Eye (tissue), 1 donor: ENCODE measurements at places on chromosomes 12 and 14.
A peak's percentile ranks its signal among the peaks of the same experiment; 100 is the strongest.

DNA sequence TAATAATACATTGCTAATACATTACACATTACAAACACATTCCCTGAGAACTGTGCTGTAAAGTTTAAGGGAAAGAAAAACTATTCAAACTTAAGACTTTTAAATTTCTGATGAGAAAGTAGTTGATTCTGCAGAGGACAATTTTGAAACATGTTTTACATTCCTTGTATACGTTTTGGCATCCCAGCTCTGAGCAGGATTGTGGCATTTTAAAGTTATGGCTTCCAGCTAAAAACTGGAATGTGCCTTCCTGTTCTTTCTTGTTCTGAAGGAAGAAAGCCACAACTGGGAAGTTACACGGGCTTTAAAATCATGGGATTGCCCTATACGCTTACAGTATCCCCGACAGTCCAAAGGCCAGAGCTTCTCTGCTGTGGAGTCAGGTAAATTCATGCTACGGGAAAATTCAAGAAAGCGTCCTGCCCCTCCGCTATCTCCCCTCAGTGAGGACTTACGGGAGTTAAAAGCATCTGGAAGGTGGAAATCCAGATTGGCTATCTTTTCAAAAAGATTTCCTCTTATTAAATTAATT is 10.8 kb upstream of the KLHL42 start:
- no peak for DNase-seq

DNA sequence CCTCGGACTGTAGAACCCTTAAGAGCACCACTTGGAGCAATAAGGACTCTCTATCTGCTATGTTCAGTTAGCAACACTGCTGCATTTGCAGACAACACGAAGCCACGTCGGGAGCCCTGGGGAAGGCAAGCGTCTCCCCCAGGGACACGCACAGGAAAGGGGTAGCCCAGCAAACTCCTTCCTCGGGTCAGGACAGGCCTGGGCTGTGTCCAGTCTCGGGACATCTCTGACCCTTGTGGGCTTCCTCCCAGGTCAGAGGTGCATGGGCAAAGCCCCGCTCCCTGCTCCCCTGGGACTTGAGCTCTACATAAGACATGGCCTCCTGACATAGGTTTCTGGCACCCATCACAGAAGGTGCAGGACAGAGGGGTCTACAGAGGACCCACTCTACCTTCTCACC is 119.5 kb downstream of the PIWIL1 start:
- no peak for DNase-seq

GRCh38 chr12:52123487-52124186 is 44.1 kb downstream of the SMIM41 start:
- no peak for DNase-seq

- DNase-seq: no peak
Observed at GRCh38 chr14:61480704-61481285, 159.4 kb downstream of the PRKCH start.

- peak; percentile 82 for DNase-seq
Observed at GRCh38 chr12:12560587-12561370, 1.9 kb downstream of the DUSP16 start.

DNA sequence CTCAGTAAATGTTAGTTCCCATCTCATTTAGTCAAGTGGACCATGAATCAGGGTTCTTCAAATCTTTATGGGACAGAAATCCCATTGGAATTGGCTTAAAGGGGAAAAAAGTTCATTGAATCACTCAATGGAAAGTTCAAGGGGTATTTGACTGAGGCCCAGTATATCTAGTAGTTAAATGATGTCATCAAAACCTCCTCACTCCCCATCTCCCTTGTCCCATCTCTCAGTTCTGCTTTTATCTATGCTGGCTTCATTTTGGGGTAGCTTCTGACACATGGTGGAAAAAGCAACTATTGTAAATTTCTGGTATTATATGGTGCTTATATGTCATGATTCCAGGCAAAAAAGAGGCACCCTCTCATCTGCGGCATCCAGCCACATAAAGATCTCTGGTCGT is 51.9 kb downstream of the DAAM1 start:
- DNase-seq: no peak

DNA sequence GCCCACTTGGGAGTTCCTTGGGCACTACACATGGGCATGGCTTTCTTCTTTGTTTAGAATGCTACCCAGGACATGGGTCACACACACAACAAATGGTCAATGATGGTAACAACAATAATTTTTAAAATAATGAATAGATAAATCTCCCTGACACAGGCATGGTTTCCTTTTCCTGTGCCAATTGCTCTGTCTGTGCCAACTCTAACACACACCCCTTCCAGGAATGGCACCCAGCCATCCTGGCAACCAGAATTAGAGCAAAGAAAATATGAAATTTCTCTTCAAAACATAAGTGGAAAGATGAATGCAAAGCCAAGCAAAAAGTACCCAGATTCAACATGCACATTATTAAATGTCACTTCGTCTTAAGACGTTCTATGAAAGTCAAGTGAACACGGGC is 104.9 kb upstream of the SOX5 start:
- no peak for DNase-seq

DNA sequence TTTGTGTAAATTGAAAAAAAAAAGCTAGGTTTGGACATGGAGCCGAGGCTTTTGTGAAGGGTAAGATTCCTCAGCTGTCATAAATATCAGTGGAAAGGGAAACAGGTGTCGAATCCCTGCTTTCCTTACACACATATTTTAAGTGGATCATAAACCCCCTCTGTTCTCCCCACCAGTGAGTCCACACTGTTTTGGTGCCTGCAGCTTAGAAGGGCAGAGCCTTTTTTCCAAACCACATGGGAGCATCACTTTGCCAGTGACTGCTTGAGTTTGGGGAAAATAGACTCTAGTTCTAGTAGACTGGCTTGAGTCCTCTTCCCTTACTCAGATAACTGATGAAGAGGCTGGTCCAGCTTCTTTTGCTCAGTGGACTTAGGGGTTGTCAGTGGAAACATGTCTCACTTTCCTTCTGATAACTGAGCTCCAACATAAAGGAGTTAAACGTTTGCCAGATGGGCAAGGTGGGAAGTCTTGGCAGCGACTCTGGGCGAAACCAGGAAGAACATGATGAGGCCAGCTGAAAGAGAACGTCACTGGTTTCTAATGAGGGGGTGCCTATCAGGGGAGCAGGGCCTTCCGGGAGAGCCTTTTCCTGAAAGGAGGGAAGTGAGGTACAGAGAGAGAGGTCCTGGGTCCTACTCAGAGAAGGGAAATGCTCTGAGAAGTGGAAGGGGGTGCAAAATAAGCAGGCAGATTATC is 168.1 kb upstream of the PARP11 start:
- DNase-seq: no peak

DNA sequence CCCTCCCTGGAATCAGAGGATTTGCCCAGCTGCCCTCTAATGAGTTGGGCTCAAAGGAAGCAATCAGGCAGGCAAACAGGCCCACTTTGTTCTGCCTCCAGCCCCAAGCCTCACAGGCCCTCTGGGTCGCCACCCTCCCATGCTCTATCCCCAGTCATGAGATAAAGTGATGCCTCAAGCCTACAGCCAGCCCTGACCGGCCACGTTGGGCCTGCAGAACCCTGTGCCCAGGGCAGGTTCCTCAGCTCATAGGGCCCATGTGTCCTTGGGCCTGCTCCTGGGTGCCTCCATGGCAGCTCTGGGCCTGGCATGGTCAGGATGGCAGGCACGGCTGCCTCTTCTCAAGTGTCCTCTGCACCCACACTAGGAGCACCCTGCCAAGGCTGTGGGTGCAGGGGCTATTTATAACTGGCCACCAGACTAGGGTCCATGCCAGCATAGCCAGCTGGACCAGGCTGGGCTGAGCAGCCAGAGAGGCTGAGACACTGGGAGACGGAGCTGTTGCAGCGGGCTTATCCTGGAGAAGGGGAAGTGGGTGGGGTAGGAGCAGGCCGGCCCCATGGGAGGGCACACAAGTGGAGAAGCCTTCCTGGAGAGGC is 20.2 kb downstream of the HDAC7 start:
- no peak for DNase-seq

- DNase-seq: no peak
Observed at GRCh38 chr12:14935031-14935430, 3.3 kb downstream of the ERP27 start.

- DNase-seq: peak; percentile 9
Observed at GRCh38 chr14:47392326-47392725, 283.1 kb downstream of the MDGA2 start.

- DNase-seq: no peak
Observed at GRCh38 chr14:101176535-101177205, 273.1 kb upstream of the RTL1 start.

GRCh38 chr12:119673634-119674033 is 5.7 kb downstream of the PRKAB1 start:
- no peak for DNase-seq

GRCh38 chr12:31217356-31218130 is 108.4 kb downstream of the SINHCAF start:
- DNase-seq: no peak

- no peak for DNase-seq
Observed at GRCh38 chr14:55518391-55518790, 61.6 kb upstream of the KTN1 start.

DNA sequence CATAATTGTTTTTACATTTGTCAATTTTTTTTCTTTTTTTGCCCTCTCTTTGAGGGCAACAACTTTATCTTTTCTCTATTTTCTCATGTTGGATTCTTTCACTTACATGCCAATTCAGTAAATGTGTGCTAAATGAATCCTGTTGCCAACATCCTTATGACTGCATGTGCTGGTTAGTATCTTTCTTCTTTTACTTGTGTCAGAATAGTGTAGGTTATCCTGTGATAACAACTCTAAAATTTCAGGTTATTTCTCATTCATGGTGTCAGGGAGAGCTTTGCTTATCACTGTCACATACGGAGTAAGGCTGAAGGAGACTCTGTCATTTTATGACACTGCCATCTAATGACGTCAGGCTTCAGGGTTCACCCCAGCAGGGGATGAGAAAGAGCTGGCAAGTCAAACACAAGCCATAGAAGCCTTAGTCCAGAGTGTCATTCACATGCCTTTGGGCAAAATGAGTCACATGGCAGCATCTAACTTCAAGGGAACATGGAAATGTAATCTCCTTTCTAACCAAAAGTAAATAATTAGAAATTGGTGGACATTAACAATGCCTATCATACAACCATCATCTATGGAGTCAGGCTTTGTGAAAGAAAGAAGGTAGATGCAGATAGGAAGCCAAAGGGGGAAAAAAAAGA is 242.5 kb upstream of the ATP2B1 start:
- no peak for DNase-seq

DNA sequence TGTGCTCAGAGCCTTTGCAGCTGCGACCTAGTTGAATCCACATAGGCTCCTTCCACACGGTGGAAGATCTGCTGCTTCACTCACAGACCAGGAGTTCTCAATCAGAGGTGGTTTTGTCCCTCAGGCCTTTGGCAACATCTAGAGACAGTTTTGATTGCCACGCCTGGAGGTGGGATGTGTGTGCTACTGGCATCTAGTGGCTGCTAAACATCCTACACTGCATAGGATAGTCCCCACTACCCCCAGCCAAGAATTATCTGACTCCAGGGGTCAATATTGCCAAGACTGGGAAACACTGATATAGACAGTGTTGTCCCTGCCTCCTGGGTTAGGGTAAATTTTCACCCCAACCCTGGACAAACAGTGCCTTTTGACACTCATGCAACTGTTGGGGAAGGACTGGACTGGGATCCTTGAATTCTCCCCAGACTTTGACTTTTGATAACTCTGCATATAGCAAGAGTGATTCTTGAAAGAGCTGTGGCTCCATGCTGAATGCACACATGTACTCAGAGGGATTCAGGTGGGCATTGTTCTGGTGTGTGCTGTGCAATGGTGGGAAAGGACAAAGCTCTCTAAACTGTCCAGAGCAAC is 39.8 kb downstream of the BAZ2A start:
- DNase-seq: no peak

GRCh38 chr12:128813392-128813791 is 10.4 kb downstream of the SLC15A4 start:
- no peak for DNase-seq

DNA sequence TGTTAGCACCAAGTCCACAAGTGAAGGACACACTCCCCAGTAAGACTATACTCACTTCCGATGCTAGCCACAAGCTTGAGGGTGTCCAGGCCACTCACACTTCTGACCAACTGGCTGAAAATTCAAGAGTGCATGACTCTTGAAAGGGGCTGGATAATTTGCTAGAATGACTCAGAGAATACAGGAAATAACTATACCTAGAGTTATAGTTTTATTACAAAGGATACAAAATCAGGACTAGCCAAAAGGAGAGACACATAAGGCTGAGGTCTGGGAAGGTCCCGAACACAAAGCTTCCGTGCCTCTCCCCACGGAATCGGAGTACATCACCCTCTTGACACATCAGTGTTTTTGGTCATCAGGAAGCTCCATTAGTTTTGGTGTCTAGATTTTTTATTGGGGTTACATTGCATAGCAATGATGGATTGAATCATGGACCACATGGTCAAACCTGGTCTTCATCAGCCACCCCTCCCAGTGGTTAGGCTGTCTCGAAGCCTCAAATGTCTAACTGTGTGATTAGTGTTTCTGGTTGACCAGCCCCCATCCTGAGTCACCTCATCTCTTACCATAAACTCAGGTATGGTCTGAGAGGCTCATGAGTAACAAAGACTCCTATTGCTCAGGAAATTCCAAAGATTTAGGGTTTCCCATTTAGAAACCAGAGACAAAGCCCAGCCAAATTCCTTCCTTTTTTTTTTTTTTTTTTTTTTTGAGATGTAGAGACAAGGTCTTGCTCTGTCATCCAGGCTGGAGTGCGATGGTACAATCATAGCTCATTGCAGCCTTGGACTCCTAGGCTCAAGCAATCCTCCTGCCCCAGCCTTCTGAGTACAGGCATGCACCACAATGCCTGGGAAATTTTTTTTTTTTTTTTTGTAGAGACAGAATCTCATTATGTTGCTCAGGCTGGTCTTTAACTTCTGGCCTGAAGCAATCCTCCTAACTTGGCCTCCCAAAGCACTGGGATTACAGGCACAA is 472.0 kb upstream of the TBX3 start:
- DNase-seq: no peak

DNA sequence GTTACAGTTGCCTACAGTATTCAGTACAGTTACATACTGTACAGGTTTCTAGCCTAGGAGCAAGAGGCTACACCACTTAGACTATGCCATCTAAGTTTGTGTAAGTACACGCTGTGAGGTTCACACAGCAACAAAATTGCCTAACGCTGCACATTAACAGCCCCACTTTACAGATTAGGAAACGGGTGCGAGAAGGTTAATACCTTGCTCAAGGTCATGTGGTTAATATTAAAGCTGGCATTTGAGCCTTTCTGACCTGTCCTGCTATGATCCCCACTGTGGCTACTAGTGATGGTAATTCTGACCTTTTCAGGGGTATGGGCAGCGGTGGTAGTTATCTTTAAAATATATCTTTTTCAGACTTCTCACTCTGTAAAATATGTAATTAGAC is 20.9 kb downstream of the ACVR1B start:
- no peak for DNase-seq

GRCh38 chr12:120961604-120962531 is 16.5 kb upstream of the HNF1A start:
- DNase-seq: no peak

DNA sequence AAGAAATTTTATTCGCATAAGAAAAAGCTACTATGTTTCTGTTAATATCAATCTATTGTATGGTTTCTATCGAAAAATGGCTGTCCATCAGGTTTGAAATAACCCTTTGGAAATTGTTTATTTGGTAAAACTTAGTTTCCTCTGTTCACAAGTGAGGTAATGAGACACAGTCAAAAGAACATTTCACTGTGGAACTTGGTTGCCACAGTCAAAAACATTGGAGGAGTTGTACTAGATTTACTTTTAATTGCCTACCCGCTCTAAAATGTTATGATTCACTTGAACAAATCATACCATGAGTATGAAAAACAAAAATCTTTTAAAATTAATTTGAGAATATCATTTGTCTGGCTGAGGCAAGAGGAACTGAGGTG is 46.5 kb downstream of the ITPR2 start:
- no peak for DNase-seq
